ENCODE measurements at places on chromosomes 2 and 18.
A peak's percentile ranks its signal among the peaks of the same experiment; 100 is the strongest.

GRCh38 chr2:181431674-181432073 is 25.5 kb upstream of the ITGA4 start:
- DNase-seq, result no peak

DNA sequence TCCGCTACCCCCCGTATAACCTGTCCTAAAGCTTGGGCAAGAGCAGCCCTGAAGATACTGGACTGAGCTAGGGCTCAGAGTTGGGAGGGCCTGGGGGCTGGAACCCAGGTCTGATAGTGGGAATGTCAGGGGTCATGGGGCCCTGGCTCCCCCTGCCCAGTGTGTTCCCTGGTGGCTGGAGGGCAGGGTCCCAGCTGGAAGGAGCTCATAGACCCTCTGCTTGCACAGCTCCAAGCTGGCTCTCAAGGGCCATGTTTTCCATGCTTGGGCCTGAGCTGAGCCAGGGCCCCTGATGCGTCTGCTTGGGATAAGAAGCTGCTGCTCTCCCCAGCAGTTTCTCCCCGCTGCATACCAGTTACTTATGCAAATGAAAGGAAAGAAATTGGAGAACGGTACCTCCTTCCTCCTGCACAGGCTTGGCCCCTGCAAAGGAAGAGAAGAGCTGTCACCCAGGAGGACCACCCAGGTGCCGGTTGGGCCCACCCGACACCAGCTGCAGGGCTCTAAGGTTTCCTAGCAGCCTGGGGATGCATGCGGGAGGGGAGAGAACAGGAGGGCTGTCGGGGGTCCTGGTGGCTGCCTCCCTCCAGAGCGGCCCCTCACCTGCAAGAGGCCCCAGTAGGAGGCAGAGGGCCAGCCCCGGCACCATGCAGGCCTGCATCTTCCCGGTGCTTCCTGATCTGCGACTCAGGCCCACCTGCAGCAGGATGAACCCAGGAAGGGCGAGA is 628 bp downstream of the OTOS start:
- no peak for DNase-seq

DNA sequence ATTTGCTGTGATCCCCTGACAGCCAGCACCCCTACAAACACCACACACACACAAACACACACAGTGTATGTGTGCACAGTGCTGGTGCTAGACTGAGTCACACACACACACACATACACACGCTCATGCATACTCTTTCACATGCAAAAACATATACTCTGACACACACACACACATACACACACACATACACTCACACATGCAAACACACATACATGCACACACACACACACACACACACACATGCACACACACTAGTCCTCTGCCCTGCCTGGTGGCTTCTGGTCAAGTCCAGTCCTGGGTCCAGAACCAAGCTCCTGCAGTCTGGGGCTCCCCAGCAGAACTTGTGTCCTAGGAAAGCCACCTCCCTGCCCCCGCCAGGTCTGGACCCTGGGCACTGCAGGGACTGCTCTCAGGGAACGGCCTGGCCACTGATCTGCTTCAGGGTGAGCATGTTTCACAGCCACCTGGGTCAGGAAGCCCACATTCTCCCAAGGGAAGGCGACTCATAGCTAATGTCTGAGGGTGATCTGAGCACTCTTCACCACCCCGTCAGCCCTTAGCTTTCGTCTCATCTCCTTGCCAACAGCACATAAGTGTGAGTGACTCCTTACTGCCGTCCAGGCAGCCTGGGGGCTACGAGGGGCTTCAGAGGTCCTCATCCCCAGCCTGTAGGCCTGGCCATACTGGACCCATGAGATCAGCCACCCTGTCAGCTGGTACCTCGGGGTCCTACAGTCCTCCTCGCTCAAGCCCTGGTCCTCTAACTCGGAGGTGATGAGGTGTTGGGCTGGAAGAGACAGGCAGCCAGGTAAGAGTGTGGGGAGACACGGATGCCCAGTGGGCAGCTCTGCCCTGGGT is 88.1 kb downstream of the MCFD2 start:
- DNase-seq, result no peak

DNA sequence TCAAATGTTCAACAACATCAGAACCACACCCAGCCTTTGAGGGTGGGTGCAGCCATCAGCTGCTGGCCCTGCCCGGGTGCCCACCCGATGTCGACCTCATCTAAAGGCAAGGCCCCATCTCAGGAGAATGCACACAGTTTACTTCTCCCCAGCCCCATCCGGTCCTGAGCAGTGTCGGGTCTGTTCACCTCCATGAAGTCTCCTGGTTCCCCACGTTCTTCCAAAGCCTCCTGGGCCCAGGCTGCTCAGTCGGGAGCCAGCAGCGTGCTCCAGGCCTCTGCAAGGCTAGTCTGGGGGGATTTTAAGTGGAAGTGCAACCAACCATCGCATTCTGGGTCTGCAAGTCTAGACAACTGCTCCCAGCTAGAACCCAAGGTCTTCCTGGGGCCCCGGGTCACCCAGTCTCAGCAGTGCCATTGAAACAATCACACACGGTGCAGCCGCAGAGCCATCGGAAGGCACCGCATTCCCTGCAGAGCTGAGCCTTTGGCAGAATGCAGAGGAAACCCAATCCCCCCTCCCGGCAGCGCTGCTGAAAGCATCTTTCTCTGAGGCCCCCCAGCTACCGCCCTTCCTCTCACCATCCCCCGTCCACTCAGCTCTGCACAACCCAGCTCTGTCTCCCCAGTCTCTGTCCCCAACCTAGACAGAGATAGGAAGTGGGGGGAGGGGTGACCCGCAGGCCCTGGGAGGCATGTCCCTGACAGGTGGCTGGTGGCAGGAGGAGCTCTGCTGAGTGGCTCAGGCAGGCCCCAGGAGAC is 8.5 kb downstream of the ESPNL start:
- no peak for DNase-seq

DNA sequence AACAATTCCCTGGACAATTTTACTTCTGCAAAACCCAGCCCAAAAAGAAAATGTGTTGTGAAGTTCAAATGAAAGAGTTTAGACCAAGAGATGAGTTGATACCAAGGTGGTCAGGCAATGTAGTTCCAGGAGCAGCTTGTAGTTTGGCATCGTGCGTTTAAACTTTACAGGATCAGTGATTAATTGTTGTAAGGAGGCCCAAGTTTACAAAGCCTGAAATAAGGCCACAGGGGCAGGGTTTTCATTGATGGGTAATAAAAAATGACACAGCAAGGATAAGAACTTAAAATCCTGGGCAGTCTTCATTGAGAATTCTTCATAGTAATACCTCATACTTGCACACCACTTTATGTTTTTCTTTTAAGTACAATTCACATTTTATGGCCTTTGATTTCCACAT is 463.9 kb upstream of the HNRNPA3 start:
- no peak for DNase-seq

- no peak for DNase-seq
Observed at GRCh38 chr18:56273541-56274219, 364.7 kb downstream of the TXNL1 start.

GRCh38 chr2:164438490-164439205 is 182.6 kb downstream of the GRB14 start:
- no peak for DNase-seq

DNA sequence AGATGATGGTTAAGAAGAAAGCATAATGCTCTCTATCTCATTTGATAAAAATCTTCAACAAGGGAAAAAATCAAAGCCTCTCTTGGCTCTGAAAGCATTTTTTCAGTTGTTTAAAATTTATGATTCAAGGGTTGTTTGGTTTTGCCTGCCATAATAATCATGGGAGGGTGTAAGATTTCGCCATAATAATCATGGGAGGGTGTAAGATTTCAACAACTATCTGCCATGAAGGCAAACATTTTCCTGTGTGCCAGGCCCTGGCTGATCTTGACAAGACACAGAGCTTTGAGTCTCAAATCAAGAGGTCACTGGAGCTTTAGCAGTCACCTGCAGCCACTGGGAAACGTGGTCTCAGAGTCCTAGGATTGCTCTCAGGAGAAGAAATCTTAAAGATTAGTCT is 175.1 kb upstream of the PIEZO2 start:
- no peak for DNase-seq

DNA sequence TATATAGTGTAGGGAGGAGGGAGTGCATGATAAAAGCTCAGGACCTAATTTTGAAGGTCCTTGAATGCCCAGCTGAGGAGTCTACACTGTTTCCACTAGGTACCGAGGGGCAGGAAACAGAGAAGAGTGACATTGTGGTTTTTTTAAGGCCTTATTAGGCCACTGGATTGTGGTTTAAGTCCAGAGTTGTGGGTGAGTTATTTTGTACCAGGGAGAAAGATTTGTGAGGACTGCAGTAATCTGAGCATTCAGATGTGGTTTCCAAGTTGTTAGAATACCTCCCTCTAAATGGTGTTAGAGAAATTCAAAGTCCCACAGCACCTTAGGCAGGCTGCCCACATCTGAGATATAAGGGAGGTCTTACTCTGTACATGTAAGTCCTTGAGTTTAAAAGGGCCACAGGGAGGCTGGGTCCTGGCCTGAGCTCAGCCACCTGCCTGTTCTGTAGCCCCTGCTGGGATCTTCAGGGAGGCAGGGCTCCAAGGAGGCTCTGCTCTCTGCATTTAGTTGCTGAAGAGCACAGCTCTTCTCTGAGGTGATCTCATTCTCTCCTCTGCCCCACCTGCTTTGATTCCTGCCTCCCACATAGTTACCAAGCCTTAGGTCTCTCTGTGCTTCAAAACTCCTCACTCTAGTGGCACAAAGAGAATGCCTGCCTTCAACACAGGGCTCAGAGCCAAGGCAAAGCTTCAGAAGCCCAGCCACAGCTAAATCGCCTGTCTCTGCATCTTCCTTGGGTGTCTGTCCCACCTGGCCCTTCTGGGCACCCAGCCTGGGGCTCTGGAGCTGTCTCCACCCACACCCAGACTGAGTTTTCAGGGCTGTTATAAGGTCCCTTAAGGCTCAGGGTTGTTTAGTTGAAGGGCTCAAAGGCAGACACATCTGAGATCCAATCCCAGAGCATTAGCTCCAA is 88.1 kb downstream of the VSNL1 start:
- DNase-seq, result peak; percentile 10

GRCh38 chr2:43020990-43021669 is 205.3 kb downstream of the ZFP36L2 start:
- no peak for DNase-seq

- no peak for DNase-seq
Observed at GRCh38 chr2:31234683-31235503, 941 bp downstream of the EHD3 start.

DNA sequence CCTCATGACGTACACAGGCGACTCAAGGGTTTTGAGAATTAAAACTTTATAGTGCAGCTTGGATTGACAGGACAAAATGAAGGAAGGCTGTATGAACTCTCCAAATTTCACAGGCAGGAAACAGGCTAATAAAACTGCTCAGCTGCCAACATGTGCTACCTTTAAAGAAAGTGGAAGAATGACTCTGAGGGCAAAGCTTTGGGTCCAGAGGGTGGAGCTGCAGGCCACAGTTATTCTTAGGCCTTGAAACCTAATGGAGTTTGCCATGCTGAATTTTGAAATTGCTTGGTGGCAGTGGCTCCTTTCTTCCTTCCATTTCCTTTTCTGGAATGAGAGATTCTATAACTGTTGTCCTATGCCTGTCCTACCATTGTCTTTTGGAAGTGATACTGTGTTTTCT is 34.8 kb downstream of the HAT1 start:
- DNase-seq, result no peak

GRCh38 chr18:49610022-49610445 is 48.2 kb downstream of the LIPG start:
- DNase-seq, result no peak

- no peak for DNase-seq
Observed at GRCh38 chr2:56348392-56349210, 164.8 kb downstream of the CCDC85A start.

DNA sequence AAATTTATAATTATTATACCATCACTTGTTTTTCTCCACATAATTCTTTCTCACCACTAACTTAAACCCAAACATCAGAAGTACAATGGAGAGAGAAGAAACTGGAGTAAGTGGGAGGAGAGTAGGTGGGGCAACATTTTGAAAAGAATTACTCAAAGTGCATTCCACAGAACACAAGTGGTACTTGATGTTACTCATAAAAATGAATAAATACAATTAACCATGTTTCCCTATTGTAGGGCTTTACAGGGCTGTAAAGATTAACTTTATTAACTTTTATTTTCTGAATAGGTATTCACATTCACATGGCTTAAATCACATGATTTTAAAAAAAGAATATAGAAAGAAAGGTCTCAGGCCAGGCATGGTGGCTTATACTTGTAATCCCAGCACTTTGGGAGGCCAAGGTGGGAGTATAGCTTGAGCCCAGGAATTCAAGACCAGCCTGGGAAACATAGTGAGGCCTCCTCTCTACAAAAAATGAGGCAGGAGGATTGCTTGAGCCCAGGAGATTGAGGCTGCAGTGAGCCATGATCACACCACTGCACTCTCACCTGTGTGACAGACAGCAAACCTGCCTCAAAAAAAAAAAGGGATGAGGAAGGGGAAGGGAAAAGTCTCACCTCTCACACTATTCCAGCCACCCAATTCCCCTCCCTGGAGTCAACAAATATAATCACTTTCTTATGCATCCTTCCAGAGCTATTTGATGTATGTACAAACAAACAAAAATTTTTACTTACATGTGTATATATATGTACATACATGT is 47.1 kb downstream of the KCNG3 start:
- peak; percentile 64 for DNase-seq

DNA sequence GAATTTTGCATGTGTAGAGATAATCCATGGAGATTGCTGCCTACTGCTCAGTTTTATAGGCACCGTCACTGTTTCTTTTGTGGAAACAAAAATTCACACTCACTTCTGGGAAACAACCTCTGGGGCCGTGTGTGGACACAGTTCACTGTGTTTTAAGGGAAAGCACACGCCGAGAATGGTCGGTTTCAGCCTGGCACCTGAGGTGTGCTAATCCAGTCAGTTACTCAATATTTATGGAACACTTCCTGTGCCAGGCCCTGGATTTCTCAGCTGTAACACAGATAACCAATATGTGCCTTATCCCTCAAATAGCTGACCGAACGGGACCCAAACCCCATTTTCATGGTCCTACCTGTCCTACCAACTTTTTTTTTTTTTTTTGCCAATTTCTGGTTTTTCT is 179.6 kb downstream of the MGAT5 start:
- DNase-seq, result peak; percentile 12

DNA sequence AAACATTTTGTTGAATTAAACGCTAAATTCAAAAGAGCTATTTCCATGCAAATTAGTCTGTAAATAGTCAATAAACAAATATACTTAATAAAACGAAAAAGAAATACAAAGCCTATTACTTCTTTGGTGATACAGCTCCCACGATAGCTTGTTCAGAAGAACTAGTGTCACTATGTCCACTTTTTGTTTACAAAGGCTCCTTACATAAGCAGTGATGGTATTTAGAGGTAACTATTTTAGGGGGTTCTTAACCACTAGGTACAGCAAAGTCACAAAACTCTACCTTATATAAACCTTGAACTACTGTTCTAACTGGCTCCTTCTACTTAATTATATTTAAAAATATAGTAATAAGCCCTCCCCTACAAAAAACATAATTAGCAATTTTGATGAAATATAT is 21.9 kb downstream of the ALS2 start:
- DNase-seq, result no peak

GRCh38 chr2:13650586-13651180 is 933.9 kb downstream of the TRIB2 start:
- DNase-seq, result no peak
